PC-3 (cell line): ENCODE measurements at places on chromosomes 6 and 20. TPM values are rescaled to one million over a fixed set of nuclear protein-coding genes. Genes with fewer than 3 reads are reported as not detected.

GRCh38 chr20:3681931-3682781 lies at the start of gene ADAM33:
Gene ADAM33, minus strand, starts transcription at chr20:3682010. Its CDS starts 6 bp downstream, at chr20:3682004.
- DNase-seq: no peak

DNA sequence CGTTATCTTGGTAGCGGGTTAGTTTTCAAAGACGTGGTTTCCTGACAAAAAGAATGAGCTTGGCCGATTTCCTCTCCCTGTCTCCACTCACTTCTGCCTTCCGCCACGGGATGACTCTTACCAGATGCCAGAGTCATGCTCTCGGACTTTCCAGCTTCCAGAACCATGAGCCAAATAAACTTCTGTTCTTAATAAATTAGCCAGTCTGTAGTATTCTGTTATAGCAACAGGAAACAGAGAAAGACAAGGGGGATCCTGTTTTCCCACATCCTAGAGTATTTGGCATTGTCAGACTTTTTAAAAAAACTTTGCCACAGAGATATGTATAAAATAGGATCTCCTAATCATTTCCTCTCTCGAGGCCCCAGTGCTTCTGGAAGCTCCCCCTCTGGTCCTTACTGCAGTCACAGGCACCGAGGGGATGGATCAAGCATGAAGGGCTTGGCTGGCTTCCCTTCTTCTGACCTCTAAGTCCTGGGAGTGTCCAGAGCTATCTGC lies 84.9 kb upstream of the NAA20 start:
- DNase-seq: no peak

- DNase-seq: no peak
Observed at GRCh38 chr20:52087471-52087870, 104.1 kb downstream of the ZFP64 start.

- DNase-seq: no peak
Observed at GRCh38 chr6:39339096-39339867, 16.8 kb upstream of the KCNK16 start.

PRPH2 gene
- not detected in 2 replicates for total RNA-seq

PSMB9 gene
- total RNA-seq: 0.40 and 1.5 TPM in 2 replicates

PRICKLE4 gene
- total RNA-seq: 0.26 and 1.7 TPM in 2 replicates
